ENCODE measurements at places on chromosomes 4 and X.
A peak's percentile ranks its signal among the peaks of the same experiment; 100 is the strongest.

DNA sequence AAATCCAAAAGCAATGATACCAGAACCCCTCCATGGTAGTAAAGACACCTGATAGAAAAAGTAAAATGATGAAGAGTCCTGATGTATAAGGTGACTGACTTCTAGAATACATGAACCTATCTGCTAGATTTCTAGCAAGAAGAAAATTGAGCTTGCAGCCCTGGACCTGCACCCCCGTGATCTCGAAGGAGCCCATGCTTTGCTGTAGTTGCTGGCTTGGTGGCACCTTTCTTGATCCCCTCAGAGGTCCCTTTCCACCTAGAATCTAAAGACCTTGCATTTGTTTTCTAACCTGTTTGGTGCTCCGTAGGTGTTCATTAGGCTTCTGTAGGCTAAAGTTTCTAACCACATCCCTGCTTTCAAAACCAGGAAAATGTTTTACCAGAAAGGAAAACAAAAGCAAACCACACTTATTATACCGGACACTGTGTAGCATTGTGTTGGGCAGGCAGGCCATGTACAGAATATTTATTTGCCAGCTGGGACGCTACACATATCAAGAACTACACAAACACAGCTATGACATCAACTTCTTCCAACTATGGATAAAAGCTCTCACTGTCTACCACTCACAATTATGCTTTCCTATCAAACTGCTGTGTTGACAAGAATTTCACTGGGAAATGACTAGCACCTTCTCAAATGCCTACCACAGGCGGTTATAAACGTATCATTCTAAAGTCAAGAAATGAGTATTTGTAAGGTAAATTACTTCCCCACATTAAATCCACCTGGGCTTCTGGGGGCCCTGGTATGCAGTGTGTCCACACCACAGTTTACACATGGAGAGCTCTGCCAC is 316.2 kb downstream of the UNC5C start:
- no peak for DNase-seq

- DNase-seq = no peak
Observed at GRCh38 chr4:53840643-53841042, 223.8 kb downstream of the CHIC2 start.

GRCh38 chr4:85946821-85947220 is 413.0 kb downstream of the MAPK10 start:
- DNase-seq = no peak

DNA sequence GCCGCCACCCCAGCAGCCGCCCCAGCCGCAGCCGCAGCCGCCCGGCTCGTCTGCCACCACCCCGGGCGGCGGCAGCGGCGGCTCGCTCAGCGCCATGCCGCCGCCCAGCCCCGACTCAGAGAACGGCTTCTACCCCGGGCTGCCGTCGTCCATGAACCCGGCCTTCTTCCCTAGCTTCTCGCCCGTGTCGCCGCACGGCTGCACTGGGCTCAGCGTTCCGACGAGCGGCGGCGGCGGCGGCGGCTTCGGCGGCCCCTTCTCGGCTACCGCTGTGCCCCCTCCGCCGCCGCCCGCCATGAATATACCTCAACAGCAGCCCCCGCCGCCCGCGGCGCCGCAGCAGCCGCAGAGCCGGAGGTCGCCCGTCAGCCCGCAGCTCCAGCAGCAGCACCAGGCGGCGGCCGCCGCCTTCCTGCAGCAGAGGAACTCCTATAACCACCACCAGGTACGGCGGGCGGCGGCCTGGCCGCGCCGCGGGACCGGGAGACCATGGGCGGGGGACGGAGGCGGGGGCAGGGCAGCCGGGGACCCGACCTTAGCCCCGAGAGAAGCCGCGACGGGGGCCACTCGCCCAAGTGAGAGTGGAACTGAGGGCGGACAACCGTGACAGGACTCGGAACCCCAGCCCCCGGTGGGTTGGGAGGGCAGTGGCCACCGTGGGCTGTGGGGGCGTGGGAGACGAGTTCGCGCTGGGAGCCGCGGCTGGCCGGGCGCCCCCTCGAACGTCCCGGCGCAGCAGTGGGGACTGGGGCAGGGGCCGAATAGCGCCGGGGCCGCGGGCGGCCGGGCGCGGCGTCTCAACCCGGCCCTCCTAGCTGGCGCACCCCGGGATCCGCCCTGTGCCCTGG is 1.8 kb downstream of the CPEB2 start:
- peak; percentile 29 for DNase-seq

DNA sequence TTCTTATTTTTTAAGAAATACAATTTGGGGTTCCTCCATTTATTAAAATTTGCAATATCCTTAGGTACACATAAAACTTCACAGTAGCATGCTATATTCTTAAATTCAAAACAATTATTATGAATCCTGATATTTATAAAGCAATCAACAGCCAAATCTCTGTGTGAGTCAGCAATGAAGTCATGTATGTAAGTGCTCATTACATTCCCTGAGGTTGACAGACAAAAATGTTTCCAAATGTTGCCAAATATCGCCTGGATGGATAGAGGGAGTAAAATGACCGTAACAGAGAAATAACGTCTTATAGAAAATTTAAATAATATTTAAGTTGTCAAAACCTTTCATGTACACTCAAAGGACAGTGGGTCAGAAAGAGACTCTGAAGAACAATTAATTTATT is 220.0 kb downstream of the PCDH18 start:
- no peak for DNase-seq
